LoVo (cell line): ENCODE measurements at places on chromosomes 3 and 15.
A peak's percentile ranks its signal among the peaks of the same experiment; 100 is the strongest.

DNA sequence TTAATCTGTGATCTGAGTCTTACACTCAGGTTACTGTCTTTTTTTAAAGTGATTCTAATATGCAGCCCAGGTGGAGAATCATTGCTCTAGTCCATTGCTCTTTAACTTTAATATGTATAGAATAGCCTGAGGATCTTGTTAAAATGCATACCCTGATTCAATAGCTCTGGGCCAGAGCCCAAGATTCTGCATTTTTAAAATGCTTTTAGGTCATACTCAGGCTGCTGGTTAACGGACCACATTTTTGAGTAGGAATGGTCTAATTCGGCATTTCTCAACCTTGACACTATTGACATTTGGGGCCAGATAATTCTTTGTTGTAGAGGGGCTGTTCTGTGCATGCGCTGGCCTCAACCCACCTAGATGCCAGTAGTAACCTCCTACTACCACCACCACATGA, 20.9 kb upstream of the FSTL1 start:
- DNase-seq: no peak

DNA sequence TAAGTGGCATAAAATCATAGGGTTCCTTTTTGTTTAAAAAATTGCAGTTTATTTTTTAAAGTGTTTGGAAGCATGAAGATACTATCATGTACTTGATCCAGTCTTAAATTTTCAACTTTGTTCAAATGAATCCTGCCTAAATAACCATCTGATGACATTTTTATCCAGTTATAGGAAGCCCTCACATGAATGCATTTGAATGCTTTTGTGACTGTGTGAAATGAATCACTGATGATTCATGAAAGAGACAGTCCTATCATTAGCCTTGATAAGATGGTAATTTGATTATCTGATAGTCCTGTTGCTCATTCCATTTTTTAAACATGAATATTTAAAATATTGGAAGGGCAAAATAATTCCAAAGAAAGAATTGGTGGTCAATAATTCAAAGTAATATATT, 401.9 kb upstream of the ROBO2 start:
- DNase-seq: no peak

DNA sequence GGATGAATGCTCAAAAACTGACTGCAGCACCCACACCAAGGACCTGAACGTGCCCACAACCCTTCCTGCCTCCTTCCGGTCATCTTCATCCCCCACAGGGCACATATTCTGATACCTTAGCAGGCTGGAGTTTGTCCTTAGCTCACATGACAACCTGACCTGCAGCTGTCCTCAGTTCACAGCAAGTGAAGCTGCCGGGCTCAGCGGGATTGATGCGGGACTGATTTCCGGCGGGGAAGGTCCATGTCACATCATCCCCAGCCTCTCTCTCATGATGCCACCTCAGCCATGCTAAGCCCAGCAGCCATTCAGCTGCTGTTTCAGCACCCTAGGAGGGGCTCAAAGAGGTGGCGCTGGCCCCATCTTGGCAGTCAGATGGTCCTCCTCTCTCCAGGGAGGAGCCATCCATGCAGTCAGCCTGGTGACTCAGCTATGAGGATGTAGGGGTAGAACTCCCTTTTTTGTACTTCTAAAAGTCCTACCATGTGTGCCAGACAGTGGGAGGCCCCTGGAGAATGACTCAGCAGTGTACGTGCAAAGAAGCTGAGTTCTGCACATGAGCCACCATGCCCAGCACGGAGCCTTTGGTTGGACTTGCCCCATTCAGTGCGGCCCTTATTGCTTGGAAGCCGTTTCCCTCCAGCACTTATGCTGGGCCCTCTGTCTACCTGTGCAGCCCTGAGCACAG, 9.5 kb downstream of the CA12 start:
- DNase-seq: peak; percentile 36

GRCh38 chr3:156793400-156793799, 32.8 kb upstream of the LEKR1 start:
- no peak for DNase-seq

DNA sequence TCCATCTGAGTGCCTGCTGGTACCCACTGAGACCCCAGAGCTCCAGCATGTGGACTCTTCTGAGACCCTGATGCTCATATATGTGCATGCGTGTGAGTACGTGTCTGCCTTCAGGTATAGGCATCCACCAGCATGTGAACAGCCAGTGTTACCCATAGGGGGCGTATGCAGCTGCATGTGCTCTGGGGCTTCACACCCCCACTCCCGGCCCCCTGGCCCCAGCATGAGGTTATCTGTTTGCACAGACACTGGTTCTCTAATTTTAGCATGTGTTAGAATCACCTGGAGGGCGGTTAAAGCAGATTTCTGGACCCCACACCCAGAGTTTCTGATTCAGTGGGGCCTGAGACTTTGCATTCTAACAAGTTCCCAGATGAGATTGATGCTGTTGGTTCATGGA, 824 bp upstream of the CILP start:
- DNase-seq: no peak

DNA sequence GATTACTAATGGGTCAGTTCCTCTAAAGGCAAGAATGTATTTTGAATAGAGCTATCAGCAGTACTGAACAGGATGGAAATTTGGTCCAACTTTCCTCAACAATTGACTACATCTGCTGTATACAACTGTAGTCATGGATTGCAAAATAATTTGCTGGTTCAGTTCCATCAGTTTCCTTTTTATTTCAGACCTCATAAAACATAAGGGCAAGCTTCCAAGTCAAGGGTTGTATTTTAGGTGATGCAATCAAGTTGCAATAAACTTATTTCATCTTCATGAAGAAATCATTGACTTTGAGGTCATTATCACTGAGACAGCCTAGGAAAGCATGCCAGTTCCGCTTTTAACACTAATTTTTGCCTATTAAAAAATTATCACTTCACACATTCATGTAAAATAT, 90.4 kb upstream of the TSEN2 start:
- peak; percentile 88 for DNase-seq

DNA sequence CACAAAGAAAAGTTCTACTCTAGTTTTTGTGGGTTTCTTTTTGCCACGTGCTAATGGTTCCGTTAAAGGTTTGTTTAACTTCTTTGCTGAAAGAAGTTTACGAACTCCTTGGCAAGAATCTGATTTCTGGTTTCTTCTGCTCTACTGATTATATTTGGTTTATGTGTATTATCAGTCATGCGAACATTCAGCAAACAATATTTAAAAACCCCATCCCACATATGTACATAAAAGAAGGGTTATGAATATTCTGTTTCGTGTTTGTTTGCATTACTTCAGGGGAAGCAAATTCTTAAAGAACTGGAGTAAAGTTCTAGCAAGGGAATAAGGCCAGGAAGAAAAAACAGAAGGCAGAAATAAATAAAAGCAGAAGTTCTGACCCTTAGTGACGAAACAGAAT, 9.8 kb downstream of the LARS2 start:
- no peak for DNase-seq

GRCh38 chr3:139518306-139518705, 21.2 kb downstream of the RBP1 start:
- no peak for DNase-seq

DNA sequence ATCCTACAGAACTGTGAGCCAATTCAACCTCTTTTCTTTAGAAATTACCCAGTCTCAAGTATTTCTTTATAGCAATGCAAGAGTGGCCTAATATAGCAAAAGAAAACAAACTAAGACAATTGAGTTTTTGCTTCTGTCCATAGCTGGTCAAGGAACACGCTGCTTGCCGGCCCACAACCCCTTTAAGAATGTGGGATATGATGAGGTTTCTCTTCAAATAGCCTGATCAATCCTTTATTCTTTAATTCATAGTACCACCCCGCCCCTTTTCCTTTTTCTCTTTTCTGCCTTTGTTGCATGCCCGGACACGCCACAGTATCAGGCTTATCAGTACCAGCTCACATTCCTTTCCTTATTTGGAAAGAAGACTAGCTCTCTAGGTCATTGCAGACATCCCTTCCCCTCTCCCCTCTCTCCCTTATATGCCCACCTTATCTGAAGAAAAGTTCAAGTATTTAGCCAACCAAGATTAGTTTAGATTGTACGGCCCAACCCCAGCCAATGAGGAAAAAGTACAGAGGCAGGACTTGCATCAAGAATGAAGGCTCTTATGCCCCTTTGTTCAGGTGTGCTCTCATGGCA, 404.5 kb downstream of the OCA2 start:
- no peak for DNase-seq

DNA sequence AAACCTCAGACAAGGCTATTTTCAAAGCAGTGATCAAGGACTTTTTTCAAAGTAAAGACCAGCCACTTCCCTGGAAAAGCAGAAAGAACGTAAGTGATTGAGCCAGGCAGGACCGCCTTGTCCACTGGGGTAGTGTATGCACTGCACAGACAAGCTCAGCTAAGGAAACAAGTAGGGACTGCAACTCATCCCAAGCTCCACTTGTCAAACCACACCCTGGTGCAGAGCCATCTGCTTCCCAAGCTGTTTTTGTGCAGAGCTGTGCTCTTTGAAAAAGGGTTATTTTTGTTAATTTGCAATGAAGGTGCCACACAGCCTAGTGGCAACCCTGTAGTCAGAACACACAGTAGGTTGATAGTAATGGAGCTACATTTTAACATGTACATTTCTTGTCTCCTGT, 193.3 kb downstream of the ADAMTS9 start:
- no peak for DNase-seq

DNA sequence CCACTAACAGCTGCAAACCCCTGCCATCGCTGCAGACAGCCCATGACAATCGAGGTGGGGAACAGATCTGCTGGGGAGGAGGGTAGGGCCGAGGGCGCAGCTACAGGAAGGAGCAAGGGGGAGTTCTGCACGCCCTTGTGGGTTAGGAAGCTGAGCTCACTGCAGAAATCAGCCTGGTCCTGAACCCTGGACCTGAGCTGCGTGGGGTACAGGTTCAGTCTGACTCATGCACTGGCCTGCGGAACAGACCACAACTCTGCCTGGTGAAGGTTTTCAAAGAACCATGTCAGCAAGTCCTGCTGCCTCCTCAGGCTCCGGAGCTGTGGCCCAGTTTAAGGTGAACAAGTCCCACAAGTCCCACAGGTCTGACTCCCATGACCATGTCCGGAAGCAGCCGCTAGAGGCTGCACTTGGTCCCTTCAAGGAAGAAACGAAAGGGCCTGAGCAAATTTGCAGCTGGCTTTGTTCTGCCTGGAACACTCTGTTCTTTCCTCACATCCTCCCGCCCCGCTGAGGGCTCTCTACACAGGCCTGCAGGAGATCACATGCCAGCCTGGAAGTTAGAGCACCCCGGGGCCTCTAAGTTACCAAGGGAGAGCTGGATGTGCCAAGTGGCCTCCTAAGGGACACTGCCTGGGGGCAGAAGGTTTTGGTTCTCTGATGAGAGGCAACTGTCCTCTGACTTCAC, 49.4 kb upstream of the AKAP13 start:
- DNase-seq: peak; percentile 87

DNA sequence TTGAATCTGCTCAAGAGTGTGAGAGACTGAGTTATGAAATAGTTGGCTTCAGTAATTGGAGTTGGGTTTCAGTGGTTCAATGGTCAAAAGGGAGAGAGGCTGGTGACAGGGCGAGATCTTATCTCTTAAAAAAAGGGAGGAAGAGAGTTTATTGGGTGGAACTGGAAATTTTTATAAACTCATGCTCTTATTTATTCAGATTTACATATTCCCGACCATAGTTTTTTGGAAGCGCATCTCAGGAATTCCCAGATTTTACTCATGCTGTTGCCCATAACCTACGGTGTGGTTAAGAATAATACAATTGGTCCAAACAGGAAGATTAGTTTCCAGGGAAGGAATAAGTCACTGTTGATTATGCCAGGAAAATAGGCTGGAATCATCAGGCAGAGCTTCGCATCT, 41.4 kb downstream of the CD200 start:
- DNase-seq: no peak

DNA sequence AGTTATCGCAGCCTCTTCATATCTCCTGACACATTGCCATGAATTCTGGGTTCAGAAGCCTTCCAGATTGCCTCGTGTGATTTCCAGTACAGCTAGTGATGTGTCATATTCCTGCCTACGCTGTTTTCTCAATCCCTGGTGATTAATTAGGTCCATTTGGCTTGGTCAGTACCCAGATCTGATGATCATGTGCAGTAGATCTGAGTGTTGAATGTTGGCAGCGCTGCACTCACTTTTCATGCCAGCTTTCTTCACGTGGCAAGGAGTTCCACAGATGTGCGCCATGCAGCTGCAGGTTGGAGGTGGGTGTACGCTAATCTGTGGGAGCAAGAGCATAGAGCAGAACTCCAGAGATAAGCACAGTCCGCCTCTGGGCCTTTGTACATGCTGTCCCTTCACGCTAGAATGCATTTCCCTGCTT, 86.9 kb upstream of the COL6A5 start:
- DNase-seq: no peak

DNA sequence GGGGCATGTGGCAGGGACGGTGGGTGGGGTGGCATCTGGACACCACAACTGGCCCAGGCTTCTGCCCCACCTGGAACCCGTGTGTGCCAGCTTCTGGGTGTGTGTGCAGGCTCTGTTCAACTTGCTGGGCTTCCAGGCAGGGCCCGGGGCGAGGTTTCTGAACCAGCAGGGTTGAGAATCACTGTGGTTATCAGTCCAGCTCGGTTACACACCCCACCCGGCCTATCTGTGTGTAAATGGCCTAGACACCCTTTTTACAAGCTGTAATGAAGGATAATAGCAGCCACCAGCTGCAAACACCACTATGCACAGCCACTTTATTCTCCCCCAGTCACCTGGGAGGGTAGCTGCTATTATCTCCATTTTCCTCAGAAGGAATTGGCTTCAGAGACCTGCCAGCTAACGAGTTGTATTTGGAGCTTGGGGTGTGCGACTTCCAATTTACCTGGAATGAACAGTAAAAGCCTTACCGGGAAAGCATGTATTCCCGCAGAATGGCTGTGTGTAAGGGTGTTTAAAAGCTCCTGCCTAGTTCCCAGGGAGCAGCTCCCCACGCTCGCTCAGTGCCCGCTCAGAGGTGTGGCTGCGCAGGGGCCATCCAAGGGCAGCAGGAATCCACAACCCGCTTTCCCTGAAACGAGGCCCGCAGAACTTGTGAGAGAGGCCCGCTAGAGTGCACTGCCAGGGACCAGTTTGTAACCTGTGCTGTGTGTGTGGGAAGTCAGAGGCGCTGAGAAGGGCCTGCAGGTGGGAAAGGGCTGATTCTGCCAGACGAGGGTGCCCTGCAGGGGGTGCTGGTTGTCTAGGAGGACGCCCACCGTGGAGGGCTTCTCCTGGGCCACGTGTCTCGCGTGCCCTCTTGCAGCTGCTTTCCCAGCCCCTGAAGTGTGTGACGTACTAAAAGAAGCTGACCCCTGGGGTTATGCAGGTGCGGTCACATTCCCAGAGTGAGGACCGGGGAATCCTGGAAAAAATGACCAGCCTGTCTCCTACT, 83.5 kb downstream of the C3orf70 start:
- no peak for DNase-seq

DNA sequence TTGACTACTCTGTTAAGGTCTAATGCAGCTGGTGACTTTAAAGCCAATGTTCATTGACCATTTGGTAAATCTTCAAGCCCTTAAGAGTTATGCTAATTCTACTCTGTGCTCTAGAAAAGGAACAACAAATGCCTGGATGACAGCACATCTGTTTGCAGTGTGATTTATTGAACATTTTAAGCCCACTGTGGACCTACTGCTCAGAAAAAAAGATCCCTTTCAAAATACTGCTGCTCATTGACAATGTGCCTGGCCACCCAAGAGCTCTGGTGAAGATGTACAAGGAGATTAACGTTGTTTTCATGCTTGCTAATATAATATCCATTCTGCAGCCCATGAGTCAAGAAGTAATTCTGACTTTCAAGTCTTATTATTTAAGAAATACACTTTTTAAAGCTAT, 110.8 kb downstream of the TBC1D5 start:
- DNase-seq: no peak
